ENCODE measurements at places on chromosomes 12 and 14.

GRCh38 chr12:57242329-57242690 lies 8.7 kb downstream of the STAC3 start:
- DNase-seq, result no peak

DNA sequence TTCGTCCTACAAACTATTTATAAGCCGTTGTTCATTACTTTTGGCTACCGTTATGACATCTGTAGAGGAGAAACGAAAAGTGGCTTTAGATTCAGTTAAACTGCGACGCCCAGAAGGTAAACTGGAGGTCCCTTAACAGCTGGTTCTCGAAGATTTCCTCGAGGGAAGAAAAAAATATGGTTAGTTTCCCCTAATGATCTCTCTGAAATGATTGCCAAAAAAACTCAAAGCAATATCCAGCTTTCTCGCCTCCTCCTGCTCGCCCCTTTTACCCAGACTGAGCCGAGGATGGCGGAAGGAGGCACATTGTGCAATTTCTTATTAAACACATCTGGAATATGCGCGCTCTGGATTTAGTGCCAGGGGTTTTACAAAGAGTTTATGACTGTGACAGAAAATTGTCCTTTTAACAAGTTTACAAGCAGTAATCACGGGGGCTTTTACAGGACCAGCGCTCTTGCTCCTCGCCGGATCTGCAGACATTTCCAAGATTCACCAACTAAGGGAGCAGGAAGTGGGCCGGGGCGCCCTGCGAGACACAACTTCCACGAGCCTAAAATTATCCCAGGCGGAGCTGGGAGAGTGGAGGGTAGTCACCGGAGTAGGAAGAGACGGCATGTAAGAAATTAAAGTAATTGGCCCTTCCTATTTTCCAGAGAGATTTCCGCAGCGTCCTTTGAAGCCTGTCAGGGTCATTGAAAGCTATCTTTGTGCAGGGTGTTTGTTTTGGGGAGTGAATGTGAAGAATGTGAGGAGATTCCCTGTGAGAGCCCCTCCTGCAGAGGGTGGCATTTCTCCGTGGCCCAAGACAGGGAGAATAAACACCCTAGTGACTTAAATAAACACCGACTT lies 5.6 kb downstream of the SIX1 start:
- no peak for DNase-seq

GRCh38 chr12:3084742-3085141 lies 7.6 kb downstream of the TSPAN9 start:
- no peak for DNase-seq

DNA sequence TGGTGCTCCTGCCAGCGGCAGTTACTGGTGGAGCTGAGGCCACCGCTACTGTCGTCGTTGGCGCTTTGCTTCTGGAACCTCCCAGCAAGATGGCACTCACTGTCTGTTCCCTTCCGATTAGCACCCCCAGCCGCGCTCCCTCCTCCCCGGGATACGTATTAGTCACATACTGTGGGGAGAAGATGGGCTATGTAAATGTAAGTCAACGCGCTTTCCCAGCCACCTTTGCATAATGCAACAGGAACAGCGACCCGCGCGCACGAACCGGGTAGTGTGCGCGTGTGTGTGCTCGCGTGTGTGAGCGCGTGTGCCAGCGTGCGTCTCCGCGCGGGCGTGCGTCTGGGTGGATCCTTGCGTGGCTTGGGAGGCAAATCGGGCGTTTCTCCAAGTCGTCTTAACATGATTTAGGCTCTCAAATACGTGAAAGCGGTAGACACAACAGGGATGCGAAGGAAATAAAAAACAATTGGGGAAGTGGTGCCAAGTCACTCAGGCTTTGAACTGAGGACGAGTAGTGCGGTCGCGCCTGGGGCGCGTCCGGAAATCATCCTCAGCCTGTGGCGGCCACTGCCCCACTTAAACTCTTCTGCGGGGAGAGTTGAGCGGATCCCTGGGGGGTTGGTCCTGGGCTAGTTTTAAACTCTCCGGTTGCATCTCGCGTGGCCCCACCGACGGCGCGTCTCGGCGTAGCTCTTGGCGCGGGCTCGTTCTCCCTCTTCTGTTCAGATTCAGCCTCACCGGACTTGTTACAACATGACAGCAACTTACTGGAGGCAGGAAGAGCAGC lies 1.8 kb downstream of the FLRT2 start:
- no peak for DNase-seq

DNA sequence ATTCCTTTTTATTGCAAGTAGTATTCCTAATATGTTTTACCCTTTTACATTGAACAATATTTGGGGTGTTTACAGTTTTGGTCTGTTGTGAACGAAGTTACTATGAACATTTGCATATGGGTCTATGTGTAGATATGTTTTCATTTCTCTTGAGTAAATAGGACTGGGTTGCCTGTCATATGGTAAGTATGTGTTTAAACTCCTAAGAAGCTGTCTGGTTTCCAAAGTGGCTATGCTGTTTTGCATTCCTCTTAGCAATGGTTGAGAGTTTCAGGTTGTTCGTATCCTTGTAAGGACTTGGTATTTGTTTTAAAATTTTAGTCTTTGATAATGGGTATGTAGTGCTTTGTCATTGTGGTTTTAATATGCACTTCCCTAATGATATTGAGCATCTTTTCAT lies 6.3 kb downstream of the METAP2 start:
- DNase-seq, result no peak

DNA sequence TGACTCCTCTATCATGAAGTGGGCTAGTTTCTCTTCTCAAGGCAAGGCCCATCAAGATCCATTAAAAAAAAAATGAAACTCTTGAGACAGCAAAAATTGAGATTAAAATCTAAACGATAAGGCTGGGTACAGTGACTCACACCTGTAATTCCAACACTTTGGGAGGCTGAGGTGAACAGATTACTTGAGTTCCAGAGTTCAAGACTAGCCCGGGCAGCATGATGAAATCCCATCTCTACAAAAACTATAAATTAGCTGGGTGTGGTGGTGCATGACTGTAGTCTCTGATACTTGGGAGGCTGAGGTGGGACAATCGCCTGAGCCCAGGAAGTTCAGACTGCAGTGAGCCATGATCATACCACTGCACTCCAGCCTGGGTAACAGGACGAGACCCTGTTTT lies 226.5 kb upstream of the SOX5 start:
- no peak for DNase-seq

- DNase-seq, result no peak
Measured at GRCh38 chr14:22176957-22177356, 412.1 kb downstream of the DAD1 start.

DNA sequence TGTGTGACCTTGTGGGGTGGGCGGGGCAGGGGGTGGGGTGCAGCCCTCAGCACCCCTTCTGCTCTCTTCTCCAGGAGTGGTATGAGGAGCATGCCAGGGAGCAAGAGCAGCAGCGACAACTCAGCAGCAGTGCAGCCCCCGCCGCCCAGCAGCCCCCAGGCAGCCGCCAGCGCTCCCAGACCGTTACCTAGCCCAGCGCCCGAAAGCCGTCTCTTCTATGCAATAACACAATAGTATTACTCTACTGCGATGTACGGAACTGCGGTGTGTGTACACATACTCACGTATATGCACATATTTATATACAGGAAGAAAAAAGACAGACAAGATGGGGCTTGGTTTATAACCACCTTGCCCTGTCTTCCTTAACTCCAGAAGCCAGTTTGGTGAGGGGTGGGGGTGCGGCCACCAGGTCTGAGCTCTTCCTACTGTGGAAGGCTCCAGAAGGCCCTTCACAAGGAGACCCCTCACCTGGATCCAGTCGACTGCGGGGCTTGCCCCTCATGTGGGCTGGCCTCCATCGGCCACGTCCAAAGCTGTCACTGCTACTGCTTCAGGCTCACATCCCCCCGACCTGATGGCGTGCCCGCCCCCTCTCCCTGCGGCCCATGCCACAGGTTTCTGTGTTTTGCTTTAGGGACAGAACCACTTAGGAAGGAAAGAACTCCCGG lies 38.9 kb downstream of the SLC8B1 start:
- no peak for DNase-seq

- no peak for DNase-seq
Measured at GRCh38 chr12:128458301-128458974, 191.5 kb downstream of the TMEM132C start.

- DNase-seq, result no peak
Measured at GRCh38 chr12:33587784-33588712, 148.4 kb upstream of the SYT10 start.

DNA sequence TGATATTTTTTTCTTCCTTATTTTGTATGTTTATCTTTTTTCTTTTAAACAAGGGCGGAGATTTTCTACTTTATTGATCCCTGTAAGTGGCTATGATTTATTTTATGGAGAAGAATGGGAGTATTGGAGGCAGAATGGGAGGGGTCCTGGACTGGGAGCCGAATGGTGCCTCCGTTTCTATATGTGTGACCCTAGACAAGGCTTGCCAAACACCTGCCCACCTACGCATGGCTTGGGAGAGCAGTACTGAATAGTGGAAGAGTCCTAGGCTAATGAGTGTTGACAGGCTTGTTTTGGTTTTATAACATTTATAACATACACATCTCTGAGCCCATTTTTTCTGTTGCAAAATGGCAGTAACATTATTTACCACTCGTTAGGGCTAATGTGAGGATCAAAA lies 29.0 kb downstream of the STK38L start:
- no peak for DNase-seq

GRCh38 chr12:111215881-111216280 lies 153.0 kb downstream of the PHETA1 start:
- DNase-seq, result no peak

DNA sequence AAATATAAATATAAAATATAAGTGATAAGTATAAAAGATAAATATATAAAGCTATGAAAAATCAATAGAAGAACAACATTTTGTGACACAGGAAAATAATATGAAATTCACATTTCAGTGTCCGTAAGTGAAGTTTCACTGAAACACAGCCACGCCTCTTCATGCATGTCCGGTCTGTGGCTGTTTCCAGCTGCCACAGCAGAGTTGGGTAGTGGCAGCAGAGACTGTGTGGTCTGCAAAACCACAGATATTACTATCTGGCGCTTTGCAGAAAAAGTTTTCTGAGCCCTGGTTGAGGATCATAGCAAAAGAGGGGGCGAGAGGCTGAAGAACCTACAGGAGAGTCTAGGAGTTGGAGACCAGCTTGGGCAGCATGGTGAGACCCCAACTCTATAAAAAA lies 780 bp downstream of the SERPINA4 start:
- no peak for DNase-seq

- no peak for DNase-seq
Measured at GRCh38 chr14:71780822-71781221, 151.4 kb upstream of the RGS6 start.

GRCh38 chr14:94292872-94293577 lies at the start of gene SERPINA10:
TSS of gene SERPINA10 (minus strand) at chr14:94293268. CDS start at chr14:94290593, 2,675 bp downstream.
- DNase-seq, result no peak

DNA sequence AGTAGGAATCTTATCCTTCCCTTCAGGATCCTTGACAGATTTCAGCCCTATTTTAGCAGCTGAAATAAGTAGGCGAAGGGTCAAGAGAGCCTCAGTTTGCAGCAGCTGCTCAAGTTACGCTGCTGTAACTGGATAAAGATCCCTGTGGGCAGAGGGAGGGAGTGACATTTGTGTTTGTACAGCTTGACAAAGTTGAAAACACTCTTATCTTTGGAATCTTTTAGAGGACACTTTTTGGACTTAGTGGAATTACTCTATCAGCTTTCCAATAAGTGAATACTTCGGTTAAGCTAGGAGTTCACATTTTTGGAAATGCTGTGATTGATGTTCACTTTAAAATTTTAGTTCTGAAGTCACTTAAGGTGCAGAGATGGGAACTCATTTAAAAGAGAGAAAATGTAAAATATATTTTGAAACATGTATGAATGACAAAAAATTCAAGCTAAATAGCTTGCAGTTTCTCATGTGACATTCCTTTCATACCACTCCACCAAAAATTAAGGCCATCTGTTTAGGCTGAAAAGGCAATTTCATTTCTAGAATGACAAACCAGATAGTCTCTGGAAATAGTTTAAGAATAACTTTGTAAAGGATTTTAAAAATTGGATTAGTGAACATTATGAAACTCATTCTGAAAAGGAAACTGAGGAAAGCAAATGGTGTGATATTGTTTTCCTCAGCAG lies 55.2 kb downstream of the SLC38A4 start:
- DNase-seq, result no peak

GRCh38 chr14:30389877-30390385 lies 169.0 kb upstream of the G2E3 start:
- DNase-seq, result no peak

- DNase-seq, result no peak
Measured at GRCh38 chr14:32620303-32620702, 291.2 kb downstream of the AKAP6 start.

DNA sequence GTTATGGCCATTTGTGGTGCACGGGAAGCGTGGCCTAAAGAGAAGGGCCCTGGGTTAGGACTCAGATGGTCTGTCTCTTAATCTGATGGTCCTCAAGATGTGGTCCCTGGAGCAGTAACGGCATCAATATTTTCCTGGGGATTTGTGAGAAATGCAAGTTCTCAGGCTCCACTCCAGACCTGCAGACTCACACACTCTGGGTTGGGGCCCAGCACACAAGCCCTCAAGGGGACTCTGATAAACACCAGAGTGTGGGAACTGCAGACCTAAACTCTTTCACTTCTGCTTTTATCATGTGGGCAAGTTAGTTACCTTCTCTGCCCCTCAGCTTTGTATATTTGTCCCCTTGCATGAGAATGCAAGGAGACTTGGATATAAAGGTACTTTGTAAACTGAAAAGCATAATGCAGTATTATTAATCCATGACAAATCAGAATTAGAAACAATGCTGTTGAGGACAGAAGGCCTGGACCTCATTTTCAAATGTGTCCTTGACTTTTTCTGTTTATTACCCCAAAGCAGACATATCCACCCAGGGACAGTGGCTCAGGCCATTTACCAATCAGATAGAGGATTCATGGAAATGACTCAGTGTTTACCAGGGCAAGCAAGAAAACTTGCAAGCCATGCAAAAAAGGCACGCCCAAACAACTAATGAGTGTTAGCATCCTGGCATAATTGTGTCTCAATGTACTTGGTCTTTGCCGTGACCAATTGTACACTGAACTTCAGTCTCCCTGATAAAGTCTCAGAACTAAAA lies 157.0 kb downstream of the ASCL1 start:
- DNase-seq, result no peak

DNA sequence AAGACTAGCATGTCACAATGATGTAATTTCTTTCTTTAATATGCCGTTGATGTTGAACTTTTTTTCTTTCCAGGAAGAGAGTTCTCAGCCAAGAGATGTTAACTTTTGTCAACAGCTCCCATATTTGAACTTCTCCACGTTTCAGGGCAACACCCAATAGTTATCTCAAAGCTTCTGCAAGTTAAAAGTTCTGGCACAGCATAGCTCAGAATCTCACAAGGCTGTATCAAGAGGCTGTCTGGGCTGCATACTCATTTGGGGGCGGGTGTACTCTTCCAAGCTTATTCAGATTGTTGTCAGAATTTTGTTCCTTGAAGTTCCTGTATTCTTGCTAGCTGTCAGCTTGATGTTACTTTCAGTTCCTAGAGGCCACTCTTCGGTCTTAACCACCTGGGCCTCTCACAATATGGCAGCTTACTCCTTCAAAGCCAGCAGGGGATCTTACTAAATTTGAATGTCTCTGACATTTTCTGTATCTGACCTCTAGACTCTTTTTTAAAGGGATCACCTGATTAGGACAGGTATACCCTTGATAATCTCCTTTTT lies 38.9 kb downstream of the KCNC2 start:
- no peak for DNase-seq

GRCh38 chr12:6752167-6752920 lies 597 bp downstream of the MLF2 start:
- no peak for DNase-seq

- DNase-seq, result no peak
Measured at GRCh38 chr12:98894412-98895085, 249.5 kb downstream of the APAF1 start.

GRCh38 chr14:53601409-53601808 lies 355.2 kb downstream of the BMP4 start:
- DNase-seq, result no peak

Data from T-helper 2 cell (primary cell).